ENCODE measurements at places on chromosomes 7 and 10. TPM values are rescaled to one million over a fixed set of nuclear protein-coding genes. Genes with fewer than 3 reads are reported as not detected.

GRCh38 chr10:97259119-97259518 lies 33.3 kb downstream of the ARHGAP19 start:
- no peak for DNase-seq

The ASAH2 gene
- 0.39 TPM for polyA plus RNA-seq

DNA sequence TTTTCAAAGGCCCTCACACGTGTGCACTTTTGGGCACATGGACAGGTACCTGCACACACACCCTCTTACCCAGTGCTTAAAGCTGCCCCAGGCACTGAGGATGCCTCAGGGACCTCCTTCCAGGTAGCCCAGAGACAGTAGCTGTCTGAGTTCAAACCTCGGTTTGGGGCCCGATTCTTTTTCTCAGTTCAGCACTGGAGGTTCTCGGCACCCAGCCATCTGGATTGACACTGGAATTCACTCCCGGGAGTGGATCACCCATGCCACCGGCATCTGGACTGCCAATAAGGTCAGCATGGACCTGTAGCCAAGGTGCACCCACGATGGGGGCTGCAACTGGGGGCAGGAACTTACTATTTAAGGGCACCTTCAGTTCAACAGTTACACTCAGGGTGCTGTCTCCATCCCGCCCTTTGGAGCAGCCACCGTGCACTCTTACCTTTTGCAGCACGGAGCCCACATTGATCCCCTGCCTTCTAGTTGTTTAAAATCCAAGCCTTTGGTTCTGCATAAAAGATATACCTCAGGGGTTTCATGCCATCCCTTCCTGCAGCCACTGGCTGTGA lies 17.7 kb downstream of the CPA5 start:
- no peak for DNase-seq

The PNLIPRP3 gene
- not detected for polyA plus RNA-seq

DNA sequence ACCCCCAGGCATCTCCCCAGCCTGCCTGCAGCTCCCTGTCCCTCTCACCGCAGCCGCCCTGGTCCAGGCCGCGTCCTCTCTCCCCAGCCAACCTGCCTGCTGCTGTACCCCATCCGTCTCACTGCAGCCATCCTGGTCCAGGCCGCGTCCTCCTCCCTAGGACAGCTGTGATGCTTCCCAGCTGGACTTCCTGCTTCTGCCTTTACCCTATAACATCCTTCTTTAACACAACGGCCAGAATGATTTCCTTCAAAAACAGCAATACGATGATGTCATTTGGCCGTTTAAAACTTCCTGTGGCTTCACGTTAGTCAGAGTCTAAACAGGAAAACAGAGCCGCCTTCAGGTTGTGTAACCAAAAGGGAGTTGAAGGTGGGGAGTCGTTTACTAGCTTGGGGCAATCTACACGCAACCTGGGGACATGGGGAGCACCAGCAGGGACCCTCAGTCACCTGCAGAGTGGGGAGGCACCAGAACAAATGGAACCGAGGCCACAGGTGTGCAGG lies 32.2 kb upstream of the ZFAND2A start:
- no peak for DNase-seq

GRCh38 chr10:48439031-48439430 lies 132.6 kb downstream of the MAPK8 start:
- no peak for DNase-seq
